ENCODE measurements at places on chromosomes 1 and 21. TPM values are rescaled to one million over a fixed set of nuclear protein-coding genes. Genes with fewer than 3 reads are reported as not detected.

DNA sequence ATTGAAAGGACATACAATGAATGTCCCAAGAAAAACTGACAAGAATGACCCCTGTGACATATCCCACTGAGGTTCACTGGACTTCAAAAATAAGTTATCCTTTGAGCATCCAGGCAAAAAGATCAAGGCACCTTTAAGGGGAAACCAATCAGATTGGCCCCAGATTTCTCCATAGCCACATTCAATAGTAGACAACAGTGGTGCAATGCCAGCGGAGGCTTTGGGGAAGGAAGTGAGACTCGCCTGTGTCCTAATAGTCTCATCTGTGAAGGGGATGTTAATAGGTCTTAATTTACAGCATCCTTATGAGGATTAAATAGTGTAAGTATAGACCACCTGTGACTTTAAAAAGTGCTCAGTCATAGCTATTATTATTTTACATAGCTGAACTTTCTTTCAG, 21.5 kb downstream of the RPL5 start:
- no peak for DNase-seq

Gene CFHR2
- not detected for total RNA-seq

Gene IVL
- not detected for total RNA-seq

GRCh38 chr1:210233216-210233494, 559 bp downstream of the SERTAD4 start:
- DNase-seq = peak; percentile 17

- no peak for DNase-seq
These were observed 8.3 kb upstream of the CACYBP start for GRCh38 chr1:174991473-174991872.

DNA sequence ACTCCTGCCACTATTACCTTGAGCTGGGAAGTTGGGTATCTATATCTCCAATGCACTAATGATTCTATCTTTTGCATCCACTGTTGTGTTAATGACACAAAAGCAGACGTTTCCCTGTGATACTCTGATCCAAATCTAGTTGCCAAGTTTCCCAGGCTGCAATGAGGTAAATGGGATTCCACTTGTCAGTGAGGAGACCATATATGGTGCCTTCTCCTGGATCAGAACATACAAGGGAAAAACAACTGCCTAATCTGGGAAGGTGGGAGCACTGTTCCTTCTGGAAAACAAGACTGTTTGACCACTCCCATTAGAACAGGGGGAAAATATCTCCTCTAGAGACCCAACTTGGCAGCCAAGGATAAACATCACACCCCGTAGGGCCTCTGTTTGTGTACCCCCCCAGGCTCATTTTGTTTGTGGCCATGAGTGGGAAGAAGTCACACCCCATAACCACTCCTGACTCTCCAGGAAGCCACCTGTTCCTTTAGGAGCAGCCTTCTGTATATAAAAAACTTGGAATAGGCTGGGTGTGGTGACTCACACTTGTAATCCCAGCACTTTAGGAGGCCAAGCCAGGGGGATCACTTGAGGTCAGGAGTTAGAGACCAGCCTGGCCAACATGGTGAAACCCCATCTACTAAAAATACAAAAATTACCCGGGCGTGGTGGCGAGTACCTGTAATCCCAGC, 28.5 kb upstream of the SLC6A9 start:
- peak; percentile 88 for DNase-seq

DNA sequence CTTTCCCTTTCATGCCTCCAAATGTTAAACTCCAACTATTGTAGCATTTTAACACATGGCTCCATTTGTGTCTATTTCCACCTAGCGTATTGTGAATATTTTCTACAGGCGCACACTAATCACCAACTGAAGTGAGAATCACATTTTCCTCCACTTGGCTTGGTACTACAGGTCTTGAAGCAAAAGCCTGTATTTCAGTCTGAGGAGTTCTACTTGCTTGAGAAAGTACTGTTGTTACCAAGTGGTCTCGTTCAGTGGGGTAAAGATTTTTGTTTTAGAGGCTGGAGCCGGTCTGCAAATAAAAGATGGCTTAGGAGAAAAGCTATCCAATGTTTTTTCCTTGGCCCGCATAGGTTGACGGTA, 550 bp upstream of the PTBP2 start:
- DNase-seq = no peak

DNA sequence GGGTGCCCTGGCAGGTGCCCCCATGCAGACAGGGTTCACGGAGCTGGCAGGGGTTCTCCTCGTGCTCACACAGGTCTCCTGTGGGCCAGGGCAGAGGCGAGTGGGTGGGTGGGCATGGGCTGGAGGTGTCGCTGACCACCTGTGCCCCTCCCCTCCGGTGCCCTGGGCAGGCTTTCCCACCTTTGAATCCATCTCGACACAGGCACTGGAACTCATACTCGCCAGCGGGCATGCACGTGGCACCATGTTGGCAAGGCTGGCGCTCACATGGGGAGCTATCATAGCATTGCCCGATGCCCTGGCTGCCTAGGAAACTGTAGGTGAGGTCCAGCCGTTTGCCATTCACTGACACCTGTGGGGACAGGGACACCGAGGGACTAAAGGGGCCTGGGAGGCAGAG, 16.0 kb downstream of the LDLRAD2 start:
- no peak for DNase-seq

GRCh38 chr1:227378181-227378580, 59.9 kb upstream of the CDC42BPA start:
- peak; percentile 44 for DNase-seq

GRCh38 chr1:9229549-9229948, 5.0 kb upstream of the H6PD start:
- no peak for DNase-seq

Gene THAP3
- total RNA-seq = 33.0 TPM

GRCh38 chr1:73948055-73948454, 249.9 kb downstream of the LRRIQ3 start:
- DNase-seq = no peak

DNA sequence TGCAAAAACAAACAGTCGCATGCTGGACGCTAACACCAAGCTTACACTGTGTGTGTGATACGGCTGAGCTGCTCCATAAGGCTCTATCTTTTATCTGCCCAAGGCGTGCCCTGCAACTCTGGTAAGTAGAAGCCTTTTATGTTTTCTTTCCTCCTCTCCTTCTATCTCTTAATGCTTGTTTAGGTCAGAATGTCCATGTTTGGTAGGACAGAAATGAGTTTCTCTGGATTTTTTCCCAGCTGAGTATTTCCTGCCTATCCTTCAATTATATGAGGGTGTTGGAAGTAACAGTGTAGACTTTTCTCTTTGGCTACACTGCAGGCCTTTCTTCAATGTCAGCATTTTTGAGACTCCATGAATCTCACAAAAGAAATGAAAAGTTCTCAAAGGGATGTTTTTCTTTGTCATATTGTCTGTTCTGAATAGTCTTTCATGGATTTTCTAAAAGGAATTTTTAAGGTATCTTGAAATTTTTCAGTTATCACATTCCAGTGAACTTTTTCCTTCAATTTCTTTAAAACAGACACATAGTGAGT, 124.2 kb downstream of the MACF1 start:
- no peak for DNase-seq

DNA sequence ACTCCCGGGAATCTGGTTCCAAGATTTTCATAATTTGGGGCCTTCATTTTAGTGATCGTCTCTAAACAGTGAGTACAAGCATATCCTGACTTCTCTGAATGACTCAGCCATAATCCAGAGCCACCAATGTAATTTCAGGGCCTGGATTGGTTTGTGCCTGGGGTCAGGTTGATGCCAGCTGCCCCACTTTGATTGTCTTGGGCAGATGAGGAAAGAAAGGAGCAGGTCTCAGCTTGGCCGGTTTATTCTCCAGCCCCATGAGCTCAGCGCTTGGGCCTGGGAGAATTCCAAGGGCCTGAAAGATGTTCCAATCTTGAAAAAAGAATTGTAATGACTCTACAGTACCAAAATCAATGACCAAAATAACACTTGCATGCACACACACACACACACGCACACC, 71.2 kb upstream of the ECE1 start:
- DNase-seq = peak; percentile 18

Gene MOB3C
- total RNA-seq = 13.3 TPM

Gene BATF3
- total RNA-seq = 0.94 TPM

Gene PDPN
- total RNA-seq = 0.99 TPM

Gene SPATA6
- total RNA-seq = 4.8 TPM

GRCh38 chr1:205582046-205582445, 49.8 kb downstream of the ELK4 start:
- DNase-seq = no peak

DNA sequence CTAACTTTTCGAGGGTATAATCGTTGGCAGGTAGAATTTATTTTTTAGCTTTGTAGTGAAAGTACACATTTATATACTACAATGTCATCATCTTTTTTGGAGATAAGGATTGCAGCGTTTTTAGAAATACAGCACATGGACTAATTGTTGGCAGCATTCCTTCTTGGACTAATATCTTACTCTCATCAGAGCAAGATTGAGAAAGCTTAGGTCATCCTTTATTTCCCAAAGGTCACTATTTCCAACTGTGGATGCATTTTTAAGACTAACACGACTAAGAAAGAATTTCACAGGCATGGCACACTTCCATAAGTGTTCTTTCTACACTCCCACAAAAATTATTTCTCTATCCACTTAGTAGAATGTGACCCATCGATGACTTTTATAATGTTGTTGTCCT, 732.3 kb downstream of the NCAM2 start:
- no peak for DNase-seq

- DNase-seq = no peak
These were observed 19.8 kb downstream of the ATP6V1G3 start for GRCh38 chr1:198520524-198521254.

- no peak for DNase-seq
These were observed 61.7 kb downstream of the LDLRAD2 start for GRCh38 chr1:21873761-21874160.

GRCh38 chr1:53089478-53090226, 27.6 kb downstream of the PODN start:
- DNase-seq = peak; percentile 47

- DNase-seq = no peak
These were observed 924 bp downstream of the TMEM240 start for GRCh38 chr1:1539310-1540089.

Gene MRPL39
- total RNA-seq = 33.2 TPM

DNA sequence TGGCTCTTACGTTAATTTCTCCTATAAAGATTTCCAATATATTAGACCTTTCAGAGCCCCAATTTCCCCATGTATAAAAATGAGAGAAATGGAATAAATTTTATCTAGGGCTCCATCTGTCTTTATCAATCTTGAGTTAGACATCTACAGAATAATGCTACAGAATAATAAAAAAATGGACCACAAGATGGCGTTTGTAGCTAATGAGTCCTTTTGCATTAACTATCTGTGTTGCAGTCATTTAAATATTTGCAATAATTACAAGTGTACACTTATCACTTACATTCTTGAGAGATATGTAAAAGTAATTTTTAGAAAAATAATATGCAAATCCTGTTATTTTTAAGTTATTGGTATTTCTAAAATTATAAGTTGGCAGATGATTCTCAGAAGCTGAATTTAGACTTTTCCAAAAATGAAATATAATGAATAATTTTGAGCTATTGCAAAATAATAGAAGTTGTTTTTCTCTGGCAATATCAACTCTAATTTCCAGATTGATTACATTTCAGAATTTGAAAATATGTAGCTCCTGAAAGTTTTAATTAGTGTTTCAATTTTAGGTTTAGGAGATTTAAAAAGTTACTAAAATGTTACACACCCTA, 87.7 kb downstream of the SNX7 start:
- peak; percentile 24 for DNase-seq

DNA sequence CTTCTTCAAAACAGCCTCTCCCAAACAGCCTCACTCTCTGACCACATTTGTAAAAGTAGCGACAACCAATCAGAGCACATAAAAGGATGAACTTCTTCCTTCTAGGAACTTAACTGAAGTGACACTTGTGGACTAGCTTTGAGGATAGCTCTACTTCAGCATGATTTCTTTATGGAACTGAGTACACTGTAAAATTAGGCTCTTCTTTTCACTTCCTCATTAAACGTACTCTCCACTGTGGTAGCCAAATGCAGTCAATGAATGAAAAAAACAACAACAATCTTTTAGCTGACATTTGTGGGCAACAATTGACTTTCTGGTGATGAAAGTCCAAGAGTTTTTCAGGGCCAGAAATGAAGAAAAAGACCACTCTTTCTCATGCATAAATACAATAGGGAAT, 9.6 kb downstream of the LRRC53 start:
- no peak for DNase-seq

DNA sequence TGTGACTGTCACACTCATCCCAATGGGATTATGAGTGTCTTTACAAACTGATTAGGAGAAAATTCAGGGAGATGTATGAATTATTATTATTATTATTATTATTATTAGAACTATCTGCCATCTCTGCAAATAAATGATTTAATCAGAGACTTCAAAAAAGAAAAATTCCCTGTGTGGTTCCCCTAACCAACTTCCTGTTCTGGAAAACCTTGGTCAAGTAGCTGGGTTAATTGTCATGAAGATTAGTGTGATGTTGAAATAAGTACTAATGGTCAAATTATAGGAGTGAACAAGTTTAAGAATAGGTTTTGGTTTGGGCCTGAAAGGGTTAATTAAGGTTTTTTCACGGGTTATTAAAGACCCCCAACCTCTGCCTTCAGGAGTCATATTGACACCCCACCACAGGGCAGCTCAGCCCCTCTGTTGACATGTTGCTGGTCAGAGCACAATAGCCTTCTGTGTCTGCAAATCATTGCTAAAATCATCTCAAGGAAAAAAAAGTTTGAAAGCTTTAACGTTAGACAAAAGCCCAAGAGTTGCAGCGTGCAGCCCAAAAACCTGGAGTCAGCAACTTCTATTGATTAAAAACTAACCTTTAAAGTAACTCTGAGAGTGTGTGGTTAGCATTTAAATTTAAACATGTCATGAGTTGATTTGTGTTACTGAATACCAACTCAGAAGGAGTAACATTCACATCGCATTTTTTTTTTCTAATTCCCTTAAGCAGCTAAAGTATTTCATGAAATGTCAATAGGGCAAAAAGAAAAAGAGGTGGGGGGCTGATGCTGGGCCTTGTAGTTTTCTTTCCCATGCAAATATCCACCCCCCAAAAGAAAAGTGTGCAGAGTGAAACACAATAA, 272.5 kb downstream of the TM2D1 start:
- DNase-seq = no peak

DNA sequence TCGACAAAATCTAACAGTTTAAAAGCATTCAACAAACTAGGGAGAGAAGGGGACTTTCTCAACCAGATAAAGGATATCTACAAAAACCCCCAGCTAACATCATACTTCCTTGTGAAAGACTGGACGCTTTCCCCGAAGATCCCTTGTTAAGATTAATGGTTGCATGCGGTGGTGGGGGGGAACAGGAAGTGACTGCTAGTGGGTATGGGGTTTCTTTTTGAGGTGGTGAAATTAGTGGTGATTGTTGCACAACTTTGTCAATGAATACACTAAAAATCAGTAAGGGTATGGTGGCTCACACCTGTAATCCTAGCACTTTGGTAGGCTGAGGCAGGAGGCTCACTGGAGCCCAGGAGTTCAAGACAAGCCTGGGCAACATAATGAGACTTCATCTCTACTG, 26.9 kb upstream of the EYA3 start:
- no peak for DNase-seq

Gene GSTM2
- total RNA-seq = 22.6 TPM

DNA sequence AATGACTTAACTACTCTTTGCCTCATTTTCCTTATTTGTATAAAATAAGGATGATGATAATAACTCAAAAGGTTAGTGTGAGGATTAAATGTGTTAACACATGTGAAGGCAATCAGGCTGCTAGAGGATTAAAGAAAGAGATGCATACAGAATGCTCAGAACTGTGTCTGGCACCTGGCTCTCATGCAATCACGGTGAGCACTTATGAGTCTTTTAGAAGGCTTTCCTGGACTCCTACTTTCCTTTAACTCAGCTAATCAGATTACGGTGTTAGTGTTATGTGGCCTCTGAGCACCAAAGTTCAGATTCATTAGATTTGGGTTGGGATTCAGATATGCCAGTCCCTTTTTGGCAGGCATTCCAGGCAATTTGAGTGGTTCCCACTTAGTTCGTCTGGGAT, 311.6 kb upstream of the USP24 start:
- DNase-seq = no peak
